A549 (cell line): ENCODE measurements at places on chromosomes 5 and 9. TPM values are rescaled to one million over a fixed set of nuclear protein-coding genes. Genes with fewer than 3 reads are reported as not detected.

The PCDHAC2 gene
- polyA plus RNA-seq = 1.1 to 1.2 TPM (median 1.2 TPM) in 3 replicates

The FOXD4L5 gene
- 0.05 to 0.16 TPM (median 0.08 TPM) in 3 replicates for polyA plus RNA-seq

The IL13 gene
- polyA plus RNA-seq = 0.08 to 0.13 TPM in 2 of 3 replicates, not detected in the other

The XPA gene
- 14.0 to 14.9 TPM (median 14.6 TPM) in 3 replicates for polyA plus RNA-seq

The ADGRD2 gene
- polyA plus RNA-seq = not detected in 3 replicates

The NDFIP1 gene
- polyA plus RNA-seq = 43.8 to 58.0 TPM (median 57.4 TPM) in 3 replicates

The HACD4 gene
- polyA plus RNA-seq = 1.4 to 1.8 TPM (median 1.5 TPM) in 3 replicates

The SLF1 gene
- polyA plus RNA-seq = 11.4 to 12.5 TPM (median 11.6 TPM) in 3 replicates
